Gastroesophageal sphincter (tissue), 4 donors: ENCODE measurements at places on chromosomes 7 and 10. TPM values are rescaled to one million over a fixed set of nuclear protein-coding genes. Genes with fewer than 3 reads are reported as not detected.

OR13A1 gene
- not detected for total RNA-seq

C7orf33 gene
- total RNA-seq: not detected

WEE2 gene
- not detected for total RNA-seq

MARVELD1 gene
- total RNA-seq: 126 TPM

TEX36 gene
- not detected for total RNA-seq

HEPACAM2 gene
- not detected for total RNA-seq

FAM25G gene
- total RNA-seq: not detected

CDK1 gene
- 0.40 TPM for total RNA-seq

RASA4B gene
- 9.6 TPM for total RNA-seq

CH25H gene
- total RNA-seq: 1.2 TPM

ACTR3C gene
- 7.9 TPM for total RNA-seq

FBXL13 gene
- total RNA-seq: 5.8 TPM

DMBT1 gene
- 0.08 TPM for total RNA-seq

TMEM72 gene
- total RNA-seq: not detected

WNT8B gene
- total RNA-seq: not detected

ZP3 gene
- total RNA-seq: 0.20 TPM

SFRP5 gene
- total RNA-seq: 34.4 TPM

CHST3 gene
- total RNA-seq: 39.3 TPM

CNNM1 gene
- total RNA-seq: 1.9 TPM

TMEM196 gene
- total RNA-seq: not detected

GNAT3 gene
- total RNA-seq: not detected

MGAM2 gene
- total RNA-seq: 1.6 TPM

DRGX gene
- total RNA-seq: not detected

NKX1-2 gene
- total RNA-seq: not detected

ELN gene
- 455 TPM for total RNA-seq

PON3 gene
- total RNA-seq: 0.31 TPM

AKR1C8 gene
- not detected for total RNA-seq

SKIDA1 gene
- 0.74 TPM for total RNA-seq

KNDC1 gene
- total RNA-seq: 1.0 TPM

BEND7 gene
- total RNA-seq: 25.9 TPM

FKBP6 gene
- total RNA-seq: not detected

NPC1L1 gene
- total RNA-seq: 0.16 TPM

GHRHR gene
- not detected for total RNA-seq

GATA3 gene
- not detected for total RNA-seq
